ENCODE measurements at places on chromosomes 11 and 22.

DNA sequence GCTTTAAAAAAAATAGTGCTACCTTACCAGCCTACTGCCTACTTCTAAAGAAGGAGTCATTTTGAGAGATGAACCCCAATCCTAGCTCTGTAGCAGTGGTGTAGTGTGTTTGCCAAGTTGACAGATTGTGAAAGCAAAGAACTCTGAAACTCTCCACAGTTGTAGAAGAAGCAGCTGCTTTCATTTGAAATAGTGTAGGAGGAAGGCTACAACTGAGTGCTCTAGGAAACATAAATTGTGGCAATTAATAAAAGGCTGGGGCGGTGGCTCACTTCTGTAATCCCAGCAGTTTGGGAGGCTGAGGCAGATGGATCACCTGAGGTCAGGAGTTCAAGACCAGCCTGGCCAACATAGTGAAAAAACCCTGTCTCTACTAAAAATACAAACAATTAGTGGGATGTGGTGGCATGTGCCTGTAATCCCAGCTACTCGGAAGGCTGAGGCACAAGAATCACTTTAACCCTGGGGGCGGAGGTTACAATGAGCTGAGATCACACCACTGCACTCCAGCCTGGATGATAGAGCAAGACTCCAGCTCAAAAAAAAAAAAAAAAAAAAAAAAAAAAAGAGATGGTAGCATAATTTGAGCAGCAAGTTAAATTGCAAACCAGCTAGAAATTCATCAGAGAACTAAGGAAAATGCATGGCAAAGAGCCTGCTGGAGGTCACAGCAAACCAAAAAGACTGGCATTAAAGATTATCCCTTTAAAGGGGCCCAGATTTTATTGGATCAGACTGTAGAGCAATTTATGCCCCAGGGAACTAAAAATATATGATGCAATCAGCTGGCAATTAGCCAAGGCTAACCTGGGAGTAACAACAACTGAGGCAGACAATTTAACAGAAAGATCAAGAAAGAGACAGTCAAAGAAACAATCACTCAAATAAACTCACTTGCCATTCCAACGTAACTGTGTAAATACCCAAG, 112.6 kb downstream of the LUZP2 start:
- DNase-seq: no peak

DNA sequence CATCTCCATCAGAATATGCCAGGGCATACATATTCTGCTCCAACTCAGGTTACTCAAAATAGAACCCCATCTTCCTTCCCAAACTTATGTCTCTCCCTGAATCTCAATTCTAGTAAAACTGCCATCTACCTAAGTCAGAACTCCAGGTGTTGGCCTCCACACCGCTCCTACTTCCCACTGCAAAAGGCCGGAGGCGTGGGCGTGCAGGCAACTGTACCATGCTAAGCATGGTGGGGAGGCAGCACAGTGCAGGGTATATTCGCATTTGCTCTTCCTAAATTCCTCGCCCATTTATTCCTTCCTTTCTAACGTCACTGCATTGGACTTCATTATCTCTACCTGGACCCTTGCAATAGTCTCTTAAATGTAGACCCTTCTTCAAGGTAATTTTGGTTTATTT, 97.8 kb downstream of the MICAL3 start:
- no peak for DNase-seq

DNA sequence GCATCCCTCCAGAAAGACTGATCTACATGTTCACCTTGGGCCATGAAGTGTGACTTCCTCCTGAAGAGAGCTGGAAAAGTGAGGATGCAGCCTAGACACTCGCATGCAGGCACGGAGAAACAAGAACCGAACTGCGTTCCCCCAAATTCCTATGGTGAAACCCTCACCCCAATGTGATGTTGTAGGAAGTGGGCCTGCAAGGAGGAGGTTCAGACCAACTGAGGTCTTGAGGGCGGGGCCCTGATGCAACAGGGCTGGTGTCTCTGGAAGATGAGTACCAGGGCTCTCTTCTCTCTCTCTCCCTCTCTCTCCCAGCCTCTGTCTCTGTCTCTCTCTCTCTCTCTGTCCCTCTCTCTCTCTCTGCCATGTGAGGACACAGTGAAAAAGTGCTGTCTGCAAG, 501.1 kb downstream of the BRD1 start:
- no peak for DNase-seq

DNA sequence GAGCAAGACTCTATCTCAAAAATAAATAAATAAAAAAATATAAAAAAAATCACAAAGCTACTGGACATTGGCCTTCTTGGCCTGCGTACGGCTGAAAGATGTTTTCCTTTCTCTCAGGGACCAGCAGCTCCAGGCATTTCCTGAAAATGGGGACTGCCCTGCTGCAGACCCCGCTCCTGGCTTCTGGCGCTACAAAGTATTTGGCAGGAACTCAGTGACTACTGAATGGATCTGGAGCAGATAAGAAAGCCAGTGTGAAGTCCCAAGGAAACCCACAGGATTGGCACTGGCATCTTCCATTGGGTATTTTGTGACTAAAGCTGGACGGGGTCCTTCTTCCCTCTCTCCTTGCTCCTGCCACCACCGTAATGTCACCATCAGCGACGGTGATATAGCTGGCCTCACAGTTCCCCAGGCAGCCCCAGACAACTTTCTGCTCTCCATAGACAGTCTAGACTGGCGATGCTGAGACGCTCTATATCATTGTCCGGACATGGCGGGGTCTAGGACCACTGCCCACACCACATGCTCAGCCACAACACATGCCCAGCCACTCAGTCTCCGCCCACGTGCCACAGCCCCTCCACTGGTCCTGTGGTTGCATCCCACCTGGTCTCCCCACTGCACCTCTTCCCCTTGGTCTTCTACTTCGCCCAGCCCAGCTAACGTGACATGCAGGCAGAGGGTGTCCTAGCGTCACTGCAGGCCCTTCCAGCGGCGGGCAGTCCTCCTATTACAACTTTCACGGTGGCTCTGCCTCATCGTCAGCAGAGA, 22.7 kb upstream of the YPEL1 start:
- no peak for DNase-seq

DNA sequence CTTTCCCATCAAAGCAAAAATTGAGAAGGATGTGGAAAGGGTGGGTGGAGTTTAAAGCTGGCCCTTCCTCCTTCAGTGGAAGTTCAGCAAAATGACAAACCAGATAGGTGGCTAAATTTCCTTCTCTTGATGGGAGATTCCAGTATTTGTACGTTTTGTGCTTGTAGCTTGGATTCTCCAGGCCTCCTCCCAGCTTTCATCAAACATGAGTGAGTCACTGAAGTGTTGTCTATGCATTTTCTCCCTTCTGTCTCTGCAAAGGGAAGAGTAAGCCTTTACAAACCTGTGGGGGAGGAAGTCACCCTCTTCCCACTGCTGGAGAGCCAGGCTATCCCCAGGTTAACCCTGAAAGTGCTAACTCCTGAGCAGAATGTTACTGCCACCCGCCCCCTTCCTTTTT, 6.4 kb downstream of the MARK2 start:
- DNase-seq: peak; percentile 49

DNA sequence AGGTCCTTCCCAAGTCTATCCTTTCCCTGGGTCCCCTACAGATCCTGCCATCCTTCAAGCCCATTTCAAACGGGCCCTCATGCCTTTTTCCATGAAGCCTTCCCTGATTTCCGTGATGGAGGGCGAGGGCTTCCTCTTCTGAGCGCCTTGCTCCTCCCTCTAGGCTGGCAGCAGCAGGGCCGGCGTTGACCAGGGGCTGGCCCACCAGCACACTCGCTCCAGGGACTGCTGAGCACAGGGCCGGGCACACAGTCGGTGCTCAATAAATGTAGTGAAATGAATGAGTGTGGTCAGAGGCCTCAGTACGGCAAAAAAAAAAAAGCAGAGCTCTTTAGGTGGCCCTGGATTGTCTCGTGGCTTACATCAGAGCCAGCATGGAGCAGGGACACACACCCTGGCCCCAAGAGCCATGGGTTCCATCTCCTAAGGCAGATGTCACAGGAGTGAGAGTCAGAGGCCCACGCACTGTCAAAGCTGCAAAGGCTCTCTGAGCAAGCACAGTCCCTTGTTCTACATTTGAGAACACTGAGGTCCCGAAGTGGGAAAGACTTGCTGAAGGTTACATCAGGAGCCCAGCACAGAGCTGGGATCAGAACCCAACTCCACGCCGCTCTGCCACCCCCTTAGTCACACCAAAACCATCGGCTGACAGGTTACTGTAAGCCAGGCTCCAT, 3.1 kb downstream of the IL2RB start:
- DNase-seq: no peak

GRCh38 chr11:87583931-87584330, 546.2 kb downstream of the TMEM135 start:
- DNase-seq: no peak

- DNase-seq: no peak
Measured at GRCh38 chr11:44088871-44089270, 6.6 kb upstream of the EXT2 start.

GRCh38 chr22:50119768-50120251, 30.0 kb downstream of the MOV10L1 start:
- DNase-seq: no peak

- DNase-seq: no peak
Measured at GRCh38 chr22:23696326-23696851, 5.6 kb downstream of the RGL4 start.

- no peak for DNase-seq
Measured at GRCh38 chr11:119062779-119063178, 4.8 kb upstream of the VPS11 start.

GRCh38 chr11:57936050-57936418, 87.6 kb upstream of the OR9Q1 start:
- no peak for DNase-seq

DNA sequence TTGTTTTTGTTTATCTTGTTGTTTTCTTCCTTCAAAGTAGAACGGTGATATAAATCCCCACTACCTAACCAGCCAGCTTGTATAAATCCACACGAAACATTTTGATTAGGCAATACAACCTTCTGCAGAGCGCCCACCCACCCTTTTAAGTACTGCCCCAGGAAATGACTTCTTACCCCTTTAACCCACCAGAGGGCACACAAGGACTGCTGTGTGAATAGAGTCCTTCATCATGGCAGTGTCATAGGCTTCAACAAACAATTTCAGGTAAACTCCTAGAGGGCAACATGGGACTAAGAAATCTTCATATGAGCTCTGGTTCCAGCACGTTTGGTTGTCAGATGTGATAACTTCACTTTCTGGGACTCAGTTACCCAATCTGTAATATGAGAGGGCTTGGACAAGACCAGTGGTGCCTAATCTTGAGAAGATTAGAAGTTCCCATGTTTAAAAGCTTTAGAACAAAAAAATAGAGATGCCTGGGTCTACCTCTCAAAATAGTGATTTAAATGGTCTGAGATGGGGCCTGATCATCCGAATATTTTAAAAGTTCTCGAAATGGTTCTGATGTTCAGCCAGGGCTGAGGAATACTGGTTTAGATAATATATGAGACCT, 56.1 kb downstream of the PIWIL4 start:
- DNase-seq: peak; percentile 53

DNA sequence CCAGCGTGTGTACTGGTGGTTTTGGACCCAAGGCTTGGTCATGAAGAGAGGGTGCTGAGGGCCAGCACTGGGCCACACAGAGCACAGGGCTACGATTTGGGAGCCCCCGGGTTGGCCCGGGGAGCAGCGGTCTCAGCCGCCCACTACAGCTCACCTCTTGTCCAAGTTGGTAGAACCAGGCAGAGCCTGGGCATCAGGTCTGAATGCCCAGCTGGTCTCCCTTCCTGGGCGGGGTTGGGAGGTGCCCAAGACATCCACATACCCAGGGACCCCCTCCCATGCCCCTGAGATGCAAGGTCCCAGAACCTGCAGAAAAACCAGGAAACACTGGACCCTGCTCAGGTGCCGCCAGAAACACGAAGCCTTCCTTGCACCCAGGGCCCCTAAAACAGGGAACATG, 18.0 kb downstream of the CELSR1 start:
- DNase-seq: no peak

DNA sequence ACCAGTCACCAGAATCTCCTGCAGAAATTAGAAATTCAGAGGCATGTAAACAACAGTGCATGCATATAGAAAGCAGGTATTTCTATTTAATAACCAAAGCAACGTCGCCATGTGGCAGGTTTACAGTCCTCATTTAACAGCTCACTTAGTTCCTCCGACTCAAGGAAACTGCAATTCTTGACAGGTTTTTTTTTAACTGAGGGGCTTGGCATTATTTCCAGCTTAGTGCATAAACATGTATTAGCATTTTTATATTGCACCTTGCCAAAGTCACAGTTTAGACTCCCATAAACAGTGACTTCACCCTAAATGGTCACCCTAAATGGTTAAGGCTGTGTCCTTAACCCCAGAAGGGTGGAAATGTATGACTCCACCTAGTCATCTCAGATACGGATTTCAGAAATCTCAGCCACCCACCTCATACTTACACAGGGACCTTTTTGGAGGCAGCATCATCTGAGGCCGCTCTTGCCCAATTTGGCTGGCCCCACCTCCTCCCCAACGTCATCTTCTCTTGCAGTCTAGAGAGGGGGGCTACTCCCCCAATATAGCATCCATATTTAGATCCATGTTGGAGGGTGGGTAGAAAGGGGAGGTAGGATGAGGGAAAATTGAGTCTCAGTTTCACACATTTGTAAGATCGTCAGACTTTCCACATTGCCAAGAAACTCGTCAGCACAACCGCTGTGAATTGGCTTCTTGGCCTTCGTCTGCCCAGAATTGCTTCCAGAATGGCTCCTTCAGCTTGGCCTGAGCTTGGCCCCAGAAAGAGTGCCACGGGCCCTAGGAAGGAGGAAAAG, 31.8 kb upstream of the SLC35C1 start:
- DNase-seq: no peak

DNA sequence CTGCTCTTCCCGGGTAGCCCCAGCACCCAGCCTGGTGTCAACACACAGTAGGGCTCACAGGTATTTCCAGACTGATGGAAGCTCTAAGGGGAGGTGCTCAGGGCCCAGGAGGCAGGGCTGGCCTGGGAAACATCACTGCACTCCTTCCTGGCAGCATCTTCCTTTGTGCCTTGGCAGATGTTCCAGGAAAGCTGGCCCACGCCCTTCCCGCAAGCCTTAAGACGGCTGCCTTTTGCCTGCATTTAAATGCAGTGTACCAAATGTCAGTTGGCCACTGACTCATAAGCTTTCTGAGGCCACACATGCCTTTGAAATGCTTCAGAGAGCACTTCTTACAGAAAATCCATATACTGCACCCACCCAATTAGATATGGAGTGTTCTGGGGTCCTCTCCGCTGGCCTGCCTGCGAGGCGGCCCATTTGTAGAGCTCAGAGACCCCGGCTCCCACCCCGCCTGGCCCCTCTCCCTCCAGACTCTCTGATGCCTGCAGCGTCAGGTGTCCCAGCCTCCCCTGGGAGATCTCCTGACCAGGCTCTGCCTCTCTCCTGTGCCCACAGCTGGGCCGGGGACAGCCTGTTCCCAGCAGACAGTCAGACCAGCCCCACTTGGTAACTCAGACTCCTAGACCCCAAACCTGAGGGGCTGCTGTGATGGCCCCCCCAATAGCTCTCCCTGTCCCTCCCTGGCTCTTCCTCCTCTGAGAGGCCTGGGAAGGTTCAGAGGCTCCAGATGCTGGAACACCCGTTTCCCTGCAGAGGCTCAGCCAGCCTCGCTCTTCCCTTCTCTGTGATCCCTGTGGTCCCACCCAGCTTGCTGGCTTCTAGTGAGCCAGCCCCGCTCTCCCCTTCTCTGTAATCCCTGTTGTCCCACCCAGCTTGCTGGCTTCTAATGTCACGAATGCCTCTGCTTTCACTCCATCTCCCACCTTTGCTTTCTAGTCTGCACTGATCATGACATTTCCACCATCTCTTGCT, 47.6 kb upstream of the THY1 start:
- DNase-seq: peak; percentile 74

All from HS-5 (cell line).